ENCODE measurements at places on chromosomes 4 and X. TPM values are rescaled to one million over a fixed set of nuclear protein-coding genes. Genes with fewer than 3 reads are reported as not detected.
A peak's percentile ranks its signal among the peaks of the same experiment; 100 is the strongest.

The TMEM165 gene
- total RNA-seq = 129 TPM

The GRID2 gene
- not detected for total RNA-seq

The ACE2 gene
- not detected for total RNA-seq

The RAB33A gene
- total RNA-seq = 16.7 TPM

The CXXC4 gene
- not detected for total RNA-seq

The AR gene
- 3.3 TPM for total RNA-seq

The PALLD gene
- total RNA-seq = 886 TPM

- DNase-seq = no peak
Measured at GRCh38 chrX:21708116-21708515, 49.8 kb downstream of the SMPX start.

DNA sequence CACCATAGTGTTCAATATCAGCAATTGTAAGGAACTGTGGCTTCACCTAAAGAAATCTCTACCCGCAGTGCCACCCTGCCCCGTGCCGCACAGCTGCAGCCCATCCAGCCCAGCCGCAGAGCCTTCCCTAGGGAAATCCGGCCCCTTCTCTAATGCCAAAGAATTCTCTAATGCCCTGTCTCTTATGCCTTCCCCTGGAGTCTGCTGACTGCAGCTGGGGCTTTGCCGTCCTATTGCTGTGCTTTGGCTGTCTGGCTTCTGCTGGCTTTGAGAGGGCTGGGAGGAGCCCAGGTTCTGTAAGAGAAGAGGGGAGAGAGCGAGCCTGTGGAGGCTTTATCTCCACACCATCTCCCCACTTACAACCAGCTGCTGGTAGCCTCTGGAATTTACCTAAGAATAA lies 85.9 kb upstream of the HELT start:
- DNase-seq = no peak

DNA sequence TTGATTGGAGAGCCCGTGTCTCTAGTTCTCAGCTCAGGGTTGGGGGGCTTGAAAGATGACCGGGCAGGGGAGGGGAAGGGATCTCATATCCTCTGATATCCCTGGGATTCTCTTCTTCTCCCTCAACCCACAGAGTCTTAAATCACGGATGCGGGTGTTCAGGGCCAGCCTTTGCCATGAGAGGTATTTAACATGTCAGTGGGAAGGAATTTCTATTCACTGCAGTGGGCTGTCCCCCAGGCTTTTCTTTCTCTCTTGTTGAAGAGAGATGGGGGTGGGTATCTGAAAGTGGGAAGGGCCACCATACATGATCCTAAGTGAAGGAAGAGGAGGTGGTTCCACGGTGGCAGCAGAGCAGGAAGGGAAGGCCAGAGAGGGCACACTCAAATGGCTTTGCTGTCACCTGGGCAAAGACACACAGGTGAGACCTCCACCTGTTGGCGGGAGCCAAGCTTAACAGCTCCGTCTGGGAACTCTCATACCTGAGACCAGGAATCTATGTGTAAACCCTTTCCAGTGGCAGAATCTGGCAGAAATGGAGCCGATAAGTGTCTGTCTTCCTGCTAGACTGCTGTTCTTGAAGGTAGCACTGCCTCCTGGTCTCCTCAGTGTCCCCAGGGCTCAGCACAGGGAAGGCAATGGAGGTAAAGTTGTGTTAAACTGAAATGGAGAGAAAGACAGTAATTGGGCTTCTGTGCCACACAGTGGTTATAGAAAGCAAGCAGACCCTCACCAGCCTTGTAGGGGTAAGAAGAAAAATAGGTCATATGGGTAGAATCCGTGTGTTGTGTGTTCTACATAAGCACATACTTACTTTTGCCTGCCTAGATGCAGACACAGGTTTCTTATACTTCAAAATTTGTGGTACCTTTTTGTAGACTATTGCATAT lies 49.4 kb downstream of the RHOH start:
- DNase-seq = no peak

- DNase-seq = no peak
Measured at GRCh38 chr4:149499726-149500125, 315.9 kb downstream of the IQCM start.

GRCh38 chr4:186095406-186095805 lies 9.1 kb upstream of the FAM149A start:
- no peak for DNase-seq

DNA sequence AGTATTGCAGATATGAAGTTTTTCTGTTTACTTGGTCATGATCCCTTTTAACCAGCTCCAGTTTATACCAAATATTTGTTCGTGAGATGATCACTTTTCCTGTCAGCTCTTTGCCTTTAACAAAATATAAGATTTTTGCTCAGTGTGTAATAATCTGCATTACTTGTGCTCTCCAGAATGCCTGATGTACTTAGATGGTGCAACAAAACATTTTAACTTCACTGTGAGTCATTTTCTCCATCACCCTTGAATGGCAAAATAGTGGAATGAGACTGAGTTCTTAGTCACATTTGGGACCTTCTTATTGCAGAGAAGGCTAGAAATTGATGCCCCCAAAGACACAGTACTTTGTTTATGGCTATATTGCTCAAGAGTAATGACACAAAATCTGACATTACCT lies 252.0 kb downstream of the FRMPD4 start:
- DNase-seq = no peak

DNA sequence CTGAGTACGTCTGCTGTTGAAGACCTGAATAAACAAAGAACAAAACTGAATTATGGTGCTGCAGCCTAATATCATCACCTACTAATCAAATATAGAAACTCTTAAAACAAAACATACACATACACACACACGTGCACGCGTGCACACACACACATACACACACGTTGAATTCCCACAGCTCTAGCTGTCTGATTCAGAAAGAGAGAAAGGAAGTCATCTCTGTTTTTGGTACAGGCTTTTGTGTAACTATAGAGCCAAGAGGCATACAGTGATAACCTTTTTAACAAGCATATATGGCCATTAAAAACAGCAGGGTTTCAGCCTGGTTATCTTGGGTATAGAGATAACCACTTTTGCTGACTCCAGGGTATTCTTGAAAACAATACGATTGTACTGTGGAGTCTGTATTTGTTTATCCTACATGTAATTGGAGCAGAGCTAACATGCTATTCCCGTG lies 823.2 kb downstream of the CCSER1 start:
- no peak for DNase-seq

GRCh38 chr4:176792326-176793059 lies at the start of gene VEGFC:
VEGFC (minus strand) TSS chr4:176792922; CDS start chr4:176792311, 611 bp downstream.
- DNase-seq = peak; percentile 68

DNA sequence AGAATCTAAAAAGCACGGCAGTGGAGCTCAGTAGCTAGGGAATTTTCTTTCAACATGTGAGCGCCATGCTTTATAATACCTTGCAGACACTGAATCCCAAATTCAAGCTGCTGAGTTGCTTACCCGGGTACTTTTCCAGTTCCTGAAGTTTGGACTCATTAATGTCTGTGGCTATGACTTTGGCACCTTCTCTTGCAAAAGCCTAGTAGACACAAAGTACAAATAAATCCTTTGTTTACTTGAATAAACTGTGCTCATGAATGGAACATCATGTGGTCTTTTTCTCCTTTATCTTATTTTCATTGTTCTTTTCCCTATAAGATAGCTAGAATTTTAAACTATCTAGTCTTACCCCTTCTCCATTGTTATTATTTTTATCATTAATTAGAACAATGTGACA lies 4.6 kb downstream of the BDH2 start:
- no peak for DNase-seq

- no peak for DNase-seq
Measured at GRCh38 chr4:40335525-40335894, 377 bp downstream of the CHRNA9 start.

- no peak for DNase-seq
Measured at GRCh38 chrX:2500091-2500802, 529 bp downstream of the DHRSX start.

DNA sequence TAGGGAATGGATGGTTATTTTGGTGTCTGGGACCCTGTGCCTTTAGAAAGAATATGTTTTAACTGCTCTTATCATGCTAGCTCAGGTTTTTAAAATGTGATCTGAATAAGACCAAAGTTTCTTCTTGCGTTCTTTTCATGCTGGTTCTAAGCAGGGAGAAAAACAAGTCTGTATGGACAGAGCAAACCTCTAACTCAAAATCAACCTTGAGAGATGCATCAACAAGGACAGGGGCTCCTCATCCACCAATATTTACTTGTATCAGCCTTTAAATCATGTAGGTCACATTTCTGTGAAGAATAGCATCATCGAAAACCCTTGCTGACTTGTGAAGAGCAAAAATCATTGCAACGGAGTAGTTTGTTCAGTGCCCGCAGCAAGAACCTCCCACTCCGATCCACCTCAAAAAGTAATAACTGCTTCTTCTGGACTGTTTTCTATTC lies 1.2 kb downstream of the ATP10D start:
- no peak for DNase-seq

GRCh38 chr4:174204164-174204831 lies 79.2 kb downstream of the FBXO8 start:
- DNase-seq = no peak

DNA sequence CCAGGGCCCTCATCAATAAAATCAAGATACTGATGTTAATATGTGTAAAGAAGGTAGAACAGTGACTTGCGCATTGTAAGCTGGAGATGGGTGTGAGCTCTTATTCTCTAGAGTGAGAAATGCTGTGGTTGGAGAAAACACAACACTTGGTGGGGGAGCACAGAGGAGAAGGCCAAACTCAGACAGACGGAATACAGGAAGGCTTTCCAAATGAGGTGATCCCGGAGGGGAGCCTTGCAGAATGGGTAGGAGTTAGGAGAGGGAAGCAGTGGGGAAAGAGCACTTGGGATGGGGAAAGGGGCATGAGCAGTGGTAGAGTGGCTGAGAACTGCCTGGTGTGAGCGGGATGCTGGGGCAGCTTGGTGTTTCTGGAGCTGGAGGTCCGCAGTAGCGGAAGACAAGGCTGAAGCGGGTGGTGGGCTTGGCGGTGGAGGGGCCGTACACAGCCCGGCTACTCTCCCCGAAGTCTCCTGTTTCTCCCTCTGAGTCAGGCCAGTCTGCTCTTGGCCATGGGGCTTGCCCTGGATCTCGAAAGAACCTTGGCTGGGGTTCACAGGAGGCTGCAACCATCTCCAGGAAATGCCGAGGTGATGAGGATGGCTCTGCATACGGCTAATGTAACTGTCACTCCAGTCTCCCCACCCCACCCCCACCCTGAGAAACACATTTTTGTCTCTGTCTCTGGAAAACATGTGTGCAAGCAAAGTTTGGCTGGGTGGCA lies 11.3 kb upstream of the PLAC1 start:
- DNase-seq = no peak

- DNase-seq = no peak
Measured at GRCh38 chrX:5791721-5792120, 436.9 kb downstream of the NLGN4X start.

GRCh38 chr4:88187766-88188165 lies 29.3 kb upstream of the ABCG2 start:
- no peak for DNase-seq

DNA sequence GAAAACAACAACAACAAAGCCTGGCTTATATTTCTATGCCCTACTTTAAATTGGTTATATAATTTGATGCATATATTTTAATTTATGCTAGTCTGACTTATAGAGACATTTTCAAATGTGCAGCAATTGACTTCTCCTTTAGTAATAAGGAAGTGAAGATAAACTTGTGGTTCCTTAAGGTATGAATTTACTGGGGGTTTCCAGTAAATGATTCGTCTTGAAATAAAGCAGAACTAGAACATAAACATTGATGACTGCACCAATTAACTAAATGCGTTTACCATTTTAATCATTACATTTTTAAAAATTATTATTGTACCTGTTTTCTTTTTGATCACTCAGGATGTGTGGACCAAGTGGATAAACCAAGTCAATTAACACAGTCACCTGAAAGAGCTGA lies 99.6 kb upstream of the CCSER1 start:
- DNase-seq = no peak

DNA sequence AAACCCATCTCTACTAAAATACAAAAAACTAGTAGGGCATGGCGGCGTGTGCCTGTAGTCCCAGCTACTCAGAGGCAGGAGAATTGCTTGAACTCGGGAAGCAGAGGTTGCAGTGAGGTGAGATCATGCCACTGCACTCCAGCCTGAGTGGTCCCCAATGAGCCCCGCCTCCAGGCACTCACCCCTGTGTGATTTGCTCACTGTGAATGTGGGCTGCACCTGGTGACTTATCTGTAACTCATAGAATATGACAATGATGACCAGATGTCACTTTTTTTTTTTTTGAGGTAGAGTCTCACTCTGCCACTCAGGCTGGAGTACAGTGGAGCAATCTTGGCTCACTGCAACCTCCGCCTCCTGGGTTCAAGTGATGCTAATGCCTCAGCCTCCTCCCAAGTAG lies 49.0 kb upstream of the HOPX start:
- DNase-seq = no peak

GRCh38 chr4:185878633-185879032 lies 66.6 kb upstream of the SORBS2 start:
- DNase-seq = no peak

GRCh38 chrX:31653422-31653821 lies 581.6 kb upstream of the FTHL17 start:
- DNase-seq = no peak

DNA sequence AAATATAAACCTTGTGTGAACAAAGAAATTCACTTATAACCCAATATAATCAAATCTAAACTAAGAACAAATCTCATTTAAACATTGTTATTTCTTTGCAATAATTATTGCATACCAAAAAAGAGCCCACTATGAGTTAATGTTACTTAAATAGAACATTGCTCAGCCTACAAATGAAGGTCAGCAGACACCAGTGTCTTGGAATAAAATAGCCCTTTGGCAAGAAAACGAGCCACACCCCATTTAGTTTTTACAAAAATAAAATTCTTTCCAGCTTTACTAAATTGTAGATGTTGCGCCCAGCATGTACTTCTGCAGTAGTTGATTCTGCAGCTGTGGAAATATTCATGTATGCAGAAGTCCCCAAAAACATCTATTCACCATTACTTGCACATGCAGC lies 12.2 kb downstream of the PLS3 start:
- no peak for DNase-seq

Data from chondrocyte (in vitro differentiated cells).